ENCODE measurements at places on chromosomes 16 and 17.

GRCh38 chr17:11302401-11303186, 61.6 kb downstream of the SHISA6 start:
- no peak for DNase-seq

- DNase-seq: no peak
Observed at GRCh38 chr17:66397486-66397885, 95.1 kb downstream of the PRKCA start.

DNA sequence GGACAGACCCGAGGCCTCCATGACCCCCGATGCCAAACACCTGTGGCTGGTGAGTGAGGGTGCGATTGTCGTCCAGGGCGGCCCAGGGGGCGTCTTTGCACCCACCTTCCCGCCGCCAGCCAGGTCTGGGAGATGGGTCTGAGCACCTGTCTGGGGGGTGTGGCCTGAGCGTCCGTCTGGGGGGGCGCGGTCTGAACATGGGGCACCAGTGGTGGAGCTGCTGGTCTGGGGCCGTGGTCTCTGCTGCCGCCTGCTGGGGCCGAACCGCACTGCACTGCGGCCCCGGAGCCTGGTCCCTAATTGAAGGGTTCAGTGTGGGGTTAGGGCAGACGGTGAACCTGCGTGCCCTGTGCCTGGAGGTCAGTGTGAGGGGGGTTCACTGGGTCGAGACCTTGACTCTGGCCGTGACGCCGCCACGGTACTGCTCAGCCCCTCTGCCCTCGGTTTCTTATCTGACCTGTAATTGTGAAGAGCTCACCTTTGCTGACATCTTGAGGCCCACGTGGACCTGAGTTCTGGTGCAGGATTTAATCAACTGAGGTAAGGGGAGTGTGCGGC, 12.6 kb upstream of the TCF25 start:
- DNase-seq: peak; percentile 80

GRCh38 chr17:75712446-75712845, 8.8 kb upstream of the ITGB4 start:
- DNase-seq: no peak

- peak; percentile 47 for DNase-seq
Observed at GRCh38 chr17:1486802-1487695, 5.4 kb downstream of the MYO1C start.

DNA sequence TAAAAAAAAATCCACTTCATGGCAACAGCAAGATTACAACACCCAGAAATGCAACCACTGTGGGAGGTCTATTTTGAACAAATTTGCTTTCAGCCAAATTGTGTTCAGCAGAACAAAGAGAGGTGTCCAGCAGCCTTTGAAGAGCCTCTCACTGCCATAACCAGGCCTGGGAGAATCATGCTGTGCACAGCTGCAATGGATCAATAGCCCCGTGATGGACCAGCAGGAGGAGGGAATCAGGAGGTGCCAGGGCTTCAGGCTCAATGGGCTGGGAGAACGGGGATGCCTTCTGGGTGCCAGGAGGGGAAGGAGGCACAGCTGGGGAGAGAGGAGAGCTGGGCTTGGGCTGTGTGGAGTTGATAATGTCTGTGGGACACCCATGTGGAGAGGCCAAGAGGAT, 366.2 kb upstream of the EEF2KMT start:
- DNase-seq: no peak

DNA sequence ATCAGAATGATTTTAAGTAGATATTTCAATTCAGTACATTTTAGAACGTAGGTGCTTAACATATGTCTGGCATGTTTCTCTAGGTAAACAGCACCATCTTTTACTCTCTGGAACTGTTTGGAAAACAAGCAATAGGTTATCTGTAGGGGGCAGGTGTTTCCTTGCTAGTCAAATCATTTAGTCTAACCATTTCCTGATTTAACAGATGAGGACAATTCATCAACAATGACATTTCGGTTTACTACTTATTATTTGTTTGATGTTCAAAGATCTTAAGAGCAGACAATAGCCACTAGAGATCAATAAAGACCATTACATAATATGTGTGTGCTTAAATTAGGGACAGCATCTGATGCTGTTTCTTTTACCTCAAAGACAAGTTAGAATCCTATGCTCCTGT, 173.1 kb downstream of the CEP112 start:
- no peak for DNase-seq

GRCh38 chr17:909642-910323, 69.8 kb downstream of the NXN start:
- DNase-seq: no peak

GRCh38 chr17:28744972-28745785, 1.4 kb downstream of the TRAF4 start:
- peak; percentile 67 for DNase-seq

GRCh38 chr17:80295559-80295958, 34.9 kb downstream of the RNF213 start:
- no peak for DNase-seq

DNA sequence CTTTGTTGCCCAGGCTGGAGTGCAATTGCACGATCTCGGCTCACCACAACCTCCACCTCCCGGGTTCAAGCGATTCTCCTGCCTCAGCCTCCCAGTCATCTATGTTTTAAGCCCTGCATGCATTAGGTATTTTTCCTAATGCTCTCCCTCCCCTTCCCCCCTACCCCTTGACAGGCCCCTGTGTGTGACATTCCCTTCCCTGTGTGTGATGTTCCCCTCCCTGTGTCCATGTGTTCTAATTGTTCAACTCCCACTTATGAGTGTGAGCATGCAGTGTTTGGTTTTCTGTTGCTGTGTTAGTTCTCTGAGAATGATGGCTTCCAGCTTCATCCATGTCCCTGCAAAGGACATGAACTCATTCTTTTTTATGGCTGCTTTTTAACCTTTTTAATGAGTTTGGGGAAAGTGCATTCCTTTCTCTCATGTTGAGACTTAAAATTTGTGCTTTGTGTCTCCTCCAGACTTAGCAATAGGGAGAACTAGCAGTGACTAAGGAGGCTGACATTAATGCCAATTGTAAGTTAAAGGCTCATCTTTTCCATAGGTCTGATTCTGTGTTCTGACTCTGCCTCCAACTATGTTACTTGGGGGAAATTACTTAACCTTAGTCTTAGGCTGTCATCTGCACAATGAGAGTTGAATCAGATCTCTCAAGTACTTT, 17.7 kb upstream of the PHAF1 start:
- DNase-seq: no peak
